Thoracic aorta (tissue), 2 donors: ENCODE measurements at places on chromosomes 7 and 10. TPM values are rescaled to one million over a fixed set of nuclear protein-coding genes. Genes with fewer than 3 reads are reported as not detected.

EBLN1 gene
- not detected for total RNA-seq

PNLIPRP3 gene
- 1.1 TPM for total RNA-seq

STYXL1 gene
- total RNA-seq: 14.6 TPM

DPP6 gene
- total RNA-seq: not detected

SEMA3D gene
- 18.5 TPM for total RNA-seq

REPIN1 gene
- total RNA-seq: 80.0 TPM

PTN gene
- total RNA-seq: 4.7 TPM

IL6 gene
- 15.7 TPM for total RNA-seq

ANLN gene
- 2.4 TPM for total RNA-seq

UBE2H gene
- total RNA-seq: 158 TPM

SLC26A5 gene
- not detected for total RNA-seq

BEND7 gene
- 38.5 TPM for total RNA-seq

NUDT13 gene
- total RNA-seq: 0.56 TPM

MYH16 gene
- total RNA-seq: not detected

SLC26A4 gene
- total RNA-seq: 0.81 TPM

PANK1 gene
- 0.95 TPM for total RNA-seq

PIK3AP1 gene
- total RNA-seq: 23.6 TPM

PURB gene
- total RNA-seq: 18.0 TPM

PAPOLB gene
- total RNA-seq: 1.1 TPM

PAX2 gene
- not detected for total RNA-seq

OR2A1 gene
- total RNA-seq: 0.14 TPM
